ENCODE measurements at places on chromosomes 11 and 22. TPM values are rescaled to one million over a fixed set of nuclear protein-coding genes. Genes with fewer than 3 reads are reported as not detected.

The OR51B5 gene
- not detected for polyA plus RNA-seq

The SYT9 gene
- polyA plus RNA-seq: not detected

GRCh38 chr22:29660021-29660420 lies 56.6 kb downstream of the NF2 start:
- H3K4me3 ChIP-seq: no peak overlapping the region
- H3K4me1 ChIP-seq: no peaks in the 10 kb centered on the region
- DNase-seq: no peak
- no peaks in the 10 kb centered on the region for H3K27me3 ChIP-seq

GRCh38 chr22:29071261-29072045 lies 1.4 kb upstream of the KREMEN1 start:
- peaks cover 29% of the 10 kb centered on the region for H3K4me1 ChIP-seq
- H3K36me3 ChIP-seq: no peaks in the 10 kb centered on the region
- peaks cover 81% of the 10 kb centered on the region for H3K27me3 ChIP-seq
- DNase-seq: peak; percentile 51

DNA sequence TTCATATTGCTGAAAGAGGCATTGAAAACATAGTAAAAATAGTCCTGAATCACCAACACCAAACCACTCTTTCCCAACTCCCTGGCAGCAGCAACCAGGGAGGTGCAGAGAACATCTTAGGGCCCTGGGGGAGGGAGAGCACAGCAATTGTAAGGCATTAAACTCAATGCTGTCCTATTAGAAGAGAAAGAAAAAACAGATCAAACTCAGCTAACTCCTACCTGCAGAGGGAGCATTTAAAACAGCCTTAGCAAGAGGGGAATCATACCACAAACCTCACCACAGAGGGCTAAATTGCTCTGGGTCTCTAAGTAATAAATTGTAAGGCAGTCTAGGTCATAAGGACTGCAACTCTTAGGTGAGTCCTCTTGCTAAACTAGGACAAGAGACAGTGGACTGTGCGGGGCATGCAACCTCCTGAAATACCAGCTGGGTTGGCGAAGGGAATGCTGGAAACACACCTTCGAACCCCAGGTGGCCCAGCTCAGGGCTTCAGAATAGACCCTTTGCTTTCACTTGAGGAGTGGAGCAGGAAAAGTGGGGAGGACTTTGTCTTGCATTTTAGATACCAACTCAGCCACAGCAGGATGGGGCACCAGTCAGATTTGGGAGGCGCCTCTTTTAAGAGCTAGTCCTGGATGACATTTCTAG lies 697.1 kb upstream of the FAT3 start:
- no peak for DNase-seq
- no peaks in the 10 kb centered on the region for H3K4me1 ChIP-seq
- H3K36me3 ChIP-seq: no peaks in the 10 kb centered on the region
- H3K27me3 ChIP-seq: no peaks in the 10 kb centered on the region
- H3K4me3 ChIP-seq: no peak overlapping the region
- H3K27ac ChIP-seq: no peak overlapping the region

GRCh38 chr11:18368221-18368620 lies 26.1 kb upstream of the LDHA start:
- DNase-seq: no peak
- no peaks in the 10 kb centered on the region for H3K4me1 ChIP-seq
- peaks cover 43% of the 10 kb centered on the region for H3K36me3 ChIP-seq
- H3K4me3 ChIP-seq: no peak overlapping the region
- H3K27me3 ChIP-seq: no peaks in the 10 kb centered on the region
